ENCODE measurements at places on chromosomes 6 and 20.
A peak's percentile ranks its signal among the peaks of the same experiment; 100 is the strongest.

- no peak for DNase-seq
These were observed 31.5 kb upstream of the PAQR8 start for GRCh38 chr6:52330470-52330869.

- DNase-seq = no peak
These were observed 203.8 kb upstream of the MAP3K7 start for GRCh38 chr6:90790696-90791095.

GRCh38 chr6:80441131-80441530 lies 334.7 kb downstream of the BCKDHB start:
- no peak for DNase-seq

DNA sequence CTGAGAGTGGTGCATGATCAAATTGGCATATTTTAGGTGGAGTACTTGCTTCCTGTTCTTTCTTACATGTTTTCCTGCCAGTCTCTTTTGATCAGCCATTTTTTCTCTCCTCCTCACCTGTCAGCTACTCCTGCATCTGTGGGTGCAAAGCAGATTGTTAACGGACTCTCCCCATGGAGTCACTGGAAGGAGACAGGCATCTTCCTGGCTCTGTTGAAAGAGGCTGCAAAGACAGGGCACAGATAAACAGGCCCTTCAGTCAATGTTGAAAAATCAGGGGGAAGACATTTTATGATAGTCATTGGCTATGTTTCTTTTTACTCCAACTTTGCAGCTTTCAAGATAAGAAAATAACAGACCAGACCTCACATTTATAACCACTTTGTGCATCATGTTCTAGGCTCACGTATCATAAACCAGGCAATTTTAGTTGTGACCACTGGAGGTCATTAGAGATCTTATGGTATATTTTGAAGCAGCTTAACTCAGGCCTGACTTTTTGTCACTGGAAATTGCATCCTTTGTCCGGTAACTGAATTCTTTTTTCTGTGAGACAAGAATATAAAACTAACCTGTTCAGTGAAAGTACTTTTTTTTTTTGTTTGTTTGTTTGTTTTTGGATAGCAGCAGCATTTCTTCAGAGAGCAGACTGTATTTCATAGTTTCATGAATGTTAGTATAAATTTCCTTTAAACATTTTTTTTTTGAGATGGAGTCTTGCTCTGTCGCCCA lies 20.1 kb downstream of the ECT2L start:
- no peak for DNase-seq

DNA sequence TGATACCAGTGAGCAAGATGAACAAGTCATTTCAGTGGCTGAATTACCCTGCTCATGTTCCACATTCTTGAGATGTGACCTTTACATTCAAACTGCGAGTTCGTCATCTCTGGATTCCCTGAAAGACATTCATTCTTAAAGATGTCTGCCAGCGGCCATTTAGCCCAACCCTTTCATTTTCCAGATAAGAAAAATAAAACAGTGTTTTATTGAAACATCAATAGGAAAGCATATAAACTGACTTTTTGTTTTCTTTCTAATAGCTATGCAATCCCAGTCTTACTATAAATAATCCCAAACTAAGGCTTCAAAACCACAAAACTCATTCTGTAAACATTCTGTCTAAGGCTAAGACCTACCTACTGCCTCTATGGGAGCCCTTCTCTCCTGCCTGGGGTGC lies 134.0 kb downstream of the SAMD5 start:
- DNase-seq = no peak

- peak; percentile 67 for DNase-seq
These were observed 12.5 kb downstream of the ITPR3 start for GRCh38 chr6:33633462-33634158.

DNA sequence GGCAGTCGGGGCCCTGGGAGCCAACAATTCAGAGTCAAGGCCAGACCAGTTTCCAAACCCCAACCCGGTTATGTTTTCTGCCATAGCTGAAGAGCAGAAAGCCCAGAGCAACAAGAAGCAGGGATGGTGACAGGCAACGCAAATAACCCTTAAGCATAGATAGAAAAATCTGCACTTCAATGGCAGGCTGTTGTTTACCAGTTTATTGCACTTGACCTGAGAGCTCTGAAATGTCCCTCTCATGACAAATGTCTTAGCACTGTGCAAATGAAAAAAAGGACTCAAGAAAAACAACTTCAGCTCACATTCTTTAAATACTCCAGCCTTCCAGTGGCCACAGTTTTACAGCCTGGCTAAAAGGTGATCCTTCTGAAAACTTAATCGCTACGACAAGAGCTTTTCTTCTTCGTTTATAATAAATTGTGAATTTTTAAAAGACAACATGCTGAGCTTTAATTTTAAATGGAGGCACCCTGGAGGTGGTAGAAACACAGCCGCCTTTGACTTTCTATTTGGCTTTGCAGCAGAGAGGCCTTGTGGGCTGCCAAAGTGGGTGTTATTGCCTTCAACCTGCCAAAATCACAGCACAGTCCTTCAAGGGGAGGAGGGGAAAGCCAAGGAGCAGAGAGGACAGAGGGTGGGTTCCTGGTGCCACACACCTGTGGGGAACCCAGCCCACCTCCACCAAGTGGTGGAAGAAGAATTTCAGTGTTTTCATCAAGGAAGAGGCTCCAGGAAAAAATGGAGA lies 289.5 kb upstream of the CDYL start:
- DNase-seq = no peak

- DNase-seq = no peak
These were observed 44.6 kb downstream of the CDYL start for GRCh38 chr6:4820704-4821276.

DNA sequence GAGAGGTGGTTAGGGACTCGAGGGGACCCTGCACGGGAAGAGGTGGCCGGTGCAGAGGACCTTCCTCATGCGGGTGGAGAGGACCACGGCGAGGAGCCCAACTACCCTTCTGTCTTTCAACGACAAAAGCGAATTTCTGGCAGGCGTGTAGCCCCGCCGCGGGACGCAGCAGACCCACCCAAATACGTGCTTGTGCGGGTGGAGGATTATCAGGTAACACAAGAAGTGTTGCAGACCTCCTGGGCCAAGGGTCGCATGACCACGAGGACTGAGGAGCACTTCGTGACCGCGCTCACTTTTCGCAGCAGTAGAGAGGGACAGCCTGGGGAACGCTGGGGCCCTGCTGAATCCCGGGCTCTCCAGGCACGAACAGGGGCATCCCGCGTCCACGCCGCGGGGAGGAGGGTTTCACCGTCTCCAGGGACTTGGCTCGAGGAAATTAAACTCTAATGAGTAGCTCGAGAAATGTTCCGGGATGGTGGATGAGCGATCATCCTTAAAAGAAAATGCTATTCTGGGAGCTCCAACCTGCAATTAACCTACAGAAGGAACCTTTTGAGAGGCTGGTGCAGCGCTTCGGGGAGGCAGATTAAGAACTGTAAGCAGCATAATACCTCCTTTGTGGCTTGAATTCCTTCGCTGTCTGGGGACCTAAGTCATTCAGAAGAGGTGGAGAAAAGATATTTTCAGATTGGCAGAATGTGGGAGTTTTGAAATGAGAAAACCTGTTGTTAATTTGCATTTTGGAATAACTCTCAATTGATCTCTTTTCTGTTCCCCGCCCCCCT lies 804 bp downstream of the C6orf141 start:
- no peak for DNase-seq

- no peak for DNase-seq
These were observed 31.3 kb upstream of the MYLIP start for GRCh38 chr6:16097382-16098171.

DNA sequence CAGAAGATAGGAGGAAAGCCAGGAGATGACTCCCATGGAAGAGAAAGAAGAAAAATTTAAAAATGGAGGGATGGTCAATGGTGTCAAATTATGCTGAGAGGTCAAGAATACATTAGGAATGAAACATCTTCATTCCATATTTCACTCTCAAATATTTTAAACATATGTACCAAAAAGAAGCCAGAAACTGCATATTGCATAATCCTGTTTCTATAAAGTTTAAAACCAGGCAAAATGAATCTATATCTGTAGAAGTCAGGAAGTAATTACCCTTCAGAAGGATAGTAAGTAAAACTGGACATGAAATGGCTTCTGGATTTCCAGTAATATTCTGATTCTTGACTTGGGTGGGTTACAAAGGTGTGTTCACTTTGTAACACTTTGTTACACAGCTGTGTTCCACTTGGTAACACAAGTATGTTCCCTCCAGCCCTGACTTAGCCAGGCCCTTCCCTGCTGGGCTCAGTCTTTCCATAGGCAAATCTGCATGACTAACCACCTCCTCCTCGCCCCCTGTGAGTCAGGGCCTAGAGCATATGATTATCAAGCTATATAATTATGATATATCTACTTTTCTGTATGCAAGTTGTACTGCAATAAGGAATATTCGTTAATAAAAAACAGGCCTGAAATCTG lies 20.2 kb upstream of the C6orf141 start:
- DNase-seq = no peak

GRCh38 chr6:41733707-41734665 lies 1.4 kb downstream of the TFEB start:
- DNase-seq = peak; percentile 60

DNA sequence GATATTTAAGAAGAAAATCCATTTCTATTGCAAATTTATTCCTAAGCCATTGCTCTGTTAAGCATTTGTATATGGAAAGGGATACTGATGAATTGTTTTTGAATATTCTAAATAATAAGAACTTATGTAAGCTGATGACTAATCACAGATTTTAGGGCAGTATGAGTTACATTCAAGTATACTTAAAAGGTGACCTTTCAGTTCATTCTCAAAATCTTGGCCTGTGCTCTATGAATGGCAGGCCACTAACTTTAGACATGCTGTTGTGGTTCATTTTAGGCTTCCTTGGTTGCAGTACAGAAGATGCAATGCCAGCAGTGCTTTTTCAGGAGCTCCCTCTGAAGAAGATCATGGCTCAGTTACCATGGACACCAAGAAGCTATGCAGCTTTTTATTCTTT lies 380.4 kb downstream of the CENPW start:
- no peak for DNase-seq

- DNase-seq = no peak
These were observed 10.5 kb upstream of the FAM210B start for GRCh38 chr20:56348305-56348693.

GRCh38 chr20:17093782-17094181 lies 133.1 kb upstream of the PCSK2 start:
- DNase-seq = no peak

GRCh38 chr6:29071831-29072723 lies 15.0 kb downstream of the OR2B3 start:
- DNase-seq = no peak

DNA sequence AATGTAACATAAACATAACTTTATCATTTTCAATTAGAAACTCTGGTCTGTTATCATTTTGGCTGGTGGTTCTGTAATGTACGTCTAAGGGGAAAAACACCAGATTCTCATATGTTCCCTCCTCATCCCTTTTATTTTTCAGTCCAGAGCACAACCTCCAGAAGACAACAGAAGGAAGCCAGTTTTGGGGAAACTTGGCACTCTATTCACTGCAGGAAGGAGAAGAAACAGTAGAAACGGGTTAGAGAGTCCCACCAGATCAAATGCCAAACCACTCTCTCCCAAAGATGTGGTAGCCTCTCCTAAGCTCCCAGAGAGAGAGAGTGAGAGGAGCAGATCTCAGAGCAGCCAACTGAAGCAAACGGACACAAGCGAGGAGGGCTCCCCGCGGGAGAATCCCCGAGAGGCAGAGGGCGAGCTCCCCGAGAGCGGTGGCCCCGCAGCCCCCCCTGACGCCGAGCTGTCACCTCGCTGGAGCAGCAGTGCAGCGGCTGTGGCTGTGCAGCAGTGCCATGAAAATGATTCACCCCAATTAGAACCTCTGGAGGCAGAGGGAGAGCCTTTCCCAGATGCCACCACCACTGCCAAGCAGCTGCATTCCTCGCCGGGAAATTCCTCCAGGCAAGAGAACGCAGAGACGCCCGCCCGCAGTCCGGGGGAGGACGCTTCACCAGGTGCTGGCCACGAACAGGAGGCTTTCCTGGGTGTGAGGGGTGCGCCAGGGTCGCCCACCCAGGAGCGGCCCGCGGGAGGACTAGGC lies 117.8 kb downstream of the RTN4IP1 start:
- peak; percentile 32 for DNase-seq

DNA sequence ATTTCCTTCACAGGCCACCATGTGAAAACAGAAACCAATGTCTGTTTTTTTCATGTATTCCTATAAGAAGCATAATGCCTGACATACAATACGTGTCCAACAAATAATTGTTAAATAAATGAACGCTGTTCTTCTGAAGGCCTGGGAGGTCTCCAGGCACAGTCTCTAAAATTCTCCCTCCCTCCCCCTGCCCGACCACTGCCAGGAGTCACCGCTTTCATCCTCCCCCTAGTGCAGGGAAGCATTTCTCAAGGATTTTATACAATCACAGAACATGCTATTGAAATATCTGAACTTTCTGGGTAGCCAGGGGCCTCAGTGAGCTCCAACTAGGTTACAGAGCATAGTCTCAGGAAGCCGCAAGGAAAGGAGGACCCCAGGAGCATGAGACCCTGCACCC lies 95.3 kb downstream of the ZNF217 start:
- no peak for DNase-seq

DNA sequence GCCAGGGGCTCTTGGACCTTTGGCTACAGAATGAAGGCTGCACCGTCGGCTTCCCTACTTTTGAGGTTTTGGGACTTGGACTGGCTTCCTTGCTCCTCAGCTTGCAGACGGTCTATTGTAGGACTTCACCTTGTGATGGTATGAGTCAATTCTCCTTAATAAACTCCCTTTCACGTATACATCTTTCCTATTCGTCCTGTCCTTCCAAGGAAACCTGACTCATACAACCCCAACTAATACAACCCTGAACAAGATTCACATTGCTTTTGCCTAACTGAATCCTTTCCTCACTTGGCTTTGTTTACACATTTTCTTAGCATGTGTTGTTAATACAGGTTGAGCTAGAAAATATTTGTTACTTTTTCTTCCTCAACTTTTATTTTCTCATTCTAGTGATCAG lies 21.9 kb downstream of the TBXT start:
- no peak for DNase-seq

DNA sequence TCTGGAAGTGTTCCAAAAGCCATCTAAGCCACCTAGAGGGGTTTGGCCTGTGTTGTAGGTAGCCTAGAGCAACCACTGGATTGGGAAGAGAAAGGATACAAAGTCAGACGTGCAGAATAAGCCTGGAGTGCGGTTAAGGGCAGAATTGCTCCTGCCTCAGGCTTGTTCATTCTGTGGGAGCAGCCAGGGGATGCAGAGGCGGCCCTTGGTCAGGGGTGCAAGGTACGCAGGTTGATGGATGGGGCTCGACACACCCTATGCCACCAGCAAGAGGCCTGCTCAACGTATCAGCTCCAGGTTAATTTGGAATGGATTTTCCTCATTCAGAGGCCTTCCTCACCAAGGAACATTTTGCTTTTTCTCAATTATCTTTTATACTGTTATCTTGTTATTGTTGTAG lies 129.8 kb downstream of the SLC23A2 start:
- DNase-seq = no peak

- DNase-seq = no peak
These were observed 34.4 kb upstream of the KIF16B start for GRCh38 chr20:16607364-16608276.

DNA sequence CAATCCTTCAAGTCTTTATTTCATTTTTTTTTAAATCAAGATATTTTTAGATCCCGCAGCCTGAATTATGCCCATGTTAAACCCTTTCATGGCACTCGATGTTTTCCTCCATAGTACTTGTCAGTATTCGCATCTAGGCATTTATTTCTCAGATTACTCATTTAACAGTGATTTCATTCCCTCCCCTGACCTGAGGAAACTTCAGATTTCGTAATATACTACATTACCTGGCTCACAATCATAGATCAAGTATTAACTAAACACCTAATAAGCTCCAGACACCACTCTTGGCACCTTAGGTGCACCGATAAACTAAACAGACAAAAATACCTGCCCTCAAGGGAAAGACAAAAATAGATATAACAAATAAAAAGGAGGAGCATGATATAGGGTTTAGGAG lies 413.2 kb upstream of the GJE1 start:
- DNase-seq = no peak
